ENCODE measurements at places on chromosomes 1 and 21.
A peak's percentile ranks its signal among the peaks of the same experiment; 100 is the strongest.

- no peak for DNase-seq
These were observed 32.8 kb upstream of the ZNF281 start for GRCh38 chr1:200442537-200443156.

- no peak for DNase-seq
These were observed 6.5 kb upstream of the ATP1A4 start for GRCh38 chr1:160144921-160145320.

DNA sequence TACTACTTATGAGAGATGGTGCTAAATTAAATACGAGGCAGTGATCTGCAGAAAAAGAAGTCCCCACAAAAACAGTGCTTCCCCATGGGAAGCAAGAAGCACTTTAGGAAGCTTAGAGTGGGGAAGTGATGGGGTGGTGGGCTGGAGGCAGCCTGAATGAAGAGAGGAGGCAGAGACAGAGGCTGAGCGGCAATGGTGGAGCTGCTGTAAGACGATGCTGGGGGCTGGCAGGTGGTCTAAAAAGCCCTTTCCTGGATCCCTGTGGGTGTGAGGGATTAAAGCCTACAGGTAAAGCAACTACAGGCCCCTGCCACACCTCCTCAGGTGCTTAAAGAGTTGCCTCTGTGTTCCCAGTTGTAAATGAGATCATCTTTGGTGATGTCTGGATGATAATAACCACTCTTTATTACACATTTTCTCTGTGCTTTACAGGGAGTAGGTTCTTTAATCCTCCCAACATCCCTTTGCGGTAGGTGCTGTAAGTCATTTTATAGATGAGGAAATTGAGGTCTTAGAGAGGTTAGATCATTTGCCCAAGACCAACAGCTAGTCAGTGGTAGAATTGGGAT lies 39.2 kb downstream of the CNN3 start:
- DNase-seq: no peak

DNA sequence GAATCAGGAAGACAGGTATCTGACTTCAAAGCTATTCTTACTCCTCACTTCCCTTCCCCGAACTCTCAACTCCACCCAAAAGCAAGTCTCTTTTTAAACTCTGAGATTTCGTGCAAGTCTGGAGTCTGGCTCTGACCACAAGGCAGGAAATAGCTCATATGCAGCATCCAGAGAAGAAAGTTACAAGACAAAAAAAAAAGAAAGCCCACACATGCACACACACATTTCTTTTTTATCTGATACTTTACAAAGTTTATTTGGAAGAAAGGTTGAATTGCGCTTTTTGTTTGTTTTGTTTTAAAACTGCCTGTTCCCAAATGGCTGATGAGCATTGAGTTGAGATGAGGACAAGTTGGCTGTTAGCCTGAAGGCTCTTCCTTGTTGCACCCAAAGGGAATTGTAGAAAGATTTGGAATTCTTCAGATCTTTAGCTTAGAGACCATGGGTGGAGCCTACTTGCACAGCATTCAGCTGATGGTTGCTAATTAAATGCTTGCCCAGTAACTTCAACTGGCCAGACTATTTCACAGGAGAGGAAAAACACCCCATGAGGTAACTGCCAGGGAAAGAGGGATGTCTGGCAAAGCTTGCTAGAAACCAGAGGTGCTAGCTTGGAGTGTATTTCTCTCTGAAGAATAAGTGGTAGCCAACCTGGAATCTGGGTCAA lies 490.3 kb downstream of the TTLL7 start:
- DNase-seq: peak; percentile 75

- no peak for DNase-seq
These were observed 48.2 kb downstream of the TRPM2 start for GRCh38 chr21:44401386-44402160.

- DNase-seq: no peak
These were observed 23.7 kb downstream of the JAK1 start for GRCh38 chr1:64942675-64943074.

GRCh38 chr1:225918280-225918679 lies 5.8 kb downstream of the PYCR2 start:
- DNase-seq: no peak
